ENCODE measurements at places on chromosomes 12 and 14. TPM values are rescaled to one million over a fixed set of nuclear protein-coding genes. Genes with fewer than 3 reads are reported as not detected.

DNA sequence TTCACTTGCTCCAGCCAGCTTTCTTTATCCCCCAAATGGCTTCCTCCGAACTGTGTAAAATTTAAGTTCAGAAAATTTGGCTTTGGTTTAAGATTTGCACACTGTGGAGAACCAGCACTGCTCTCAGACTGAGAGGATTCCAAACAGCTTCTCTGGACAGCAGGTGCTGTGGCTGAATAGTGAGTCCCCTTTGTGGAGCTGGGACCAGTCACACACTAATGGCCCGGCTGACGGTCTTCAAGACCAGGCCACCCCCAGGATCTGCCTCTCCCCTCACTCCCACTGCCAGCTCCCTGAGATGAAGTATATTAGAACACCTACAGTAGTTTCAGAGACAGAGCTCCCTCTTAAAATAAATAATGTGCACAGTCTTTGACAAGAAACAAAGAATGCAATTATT is 267.3 kb downstream of the BCAT1 start:
- H3K4me3 ChIP-seq = no peak overlapping the region
- DNase-seq = no peak
- H3K27me3 ChIP-seq = no peaks in the 10 kb centered on the region
- no peaks in the 10 kb centered on the region for H3K4me1 ChIP-seq

- no peak for DNase-seq
- no peak overlapping the region for H3K4me3 ChIP-seq
- no peaks in the 10 kb centered on the region for H3K27me3 ChIP-seq
- no peak overlapping the region for H3K27ac ChIP-seq
Observed at GRCh38 chr12:63041601-63042000, 106.7 kb upstream of the PPM1H start.

DNA sequence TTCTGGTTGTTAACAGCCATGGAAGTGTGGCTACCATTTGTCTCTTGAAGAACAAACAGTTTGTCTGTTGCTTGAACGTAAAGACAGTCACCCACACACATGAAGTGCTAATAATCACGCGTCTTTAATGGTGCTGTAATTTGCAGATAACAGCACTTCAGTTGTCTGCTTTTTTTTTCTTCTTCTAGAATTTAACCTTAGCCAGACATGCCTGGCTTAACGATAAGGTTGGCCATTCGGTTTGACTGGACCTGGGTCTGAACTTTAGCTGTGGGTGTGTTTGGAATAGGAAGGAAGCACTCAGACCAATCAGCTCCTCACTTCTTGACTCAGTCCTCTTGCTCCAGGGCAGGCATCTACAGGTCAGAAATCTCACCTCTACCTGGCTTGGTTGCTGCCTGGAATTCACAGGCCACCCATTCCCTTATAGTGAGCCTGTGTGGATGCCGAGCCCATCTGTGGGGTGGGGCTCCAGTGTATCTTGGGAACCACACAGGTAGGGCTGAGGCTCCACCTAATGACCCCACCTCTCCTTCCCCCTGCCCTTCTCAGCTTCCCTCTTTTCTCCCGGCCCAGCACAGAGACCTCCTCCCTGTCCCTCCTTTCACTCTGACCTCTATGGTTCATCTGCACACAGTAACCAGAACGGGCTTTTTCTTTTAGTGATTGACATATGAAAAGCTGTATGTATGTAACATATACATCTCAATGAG is 246.4 kb upstream of the PWP1 start:
- H3K4me3 ChIP-seq = no peak overlapping the region
- H3K36me3 ChIP-seq = no peaks in the 10 kb centered on the region
- H3K27me3 ChIP-seq = no peaks in the 10 kb centered on the region
- no peaks in the 10 kb centered on the region for H3K4me1 ChIP-seq
- no peak for DNase-seq
- H3K27ac ChIP-seq = no peak overlapping the region

- DNase-seq = no peak
- no peaks in the 10 kb centered on the region for H3K36me3 ChIP-seq
- peaks cover 12% of the 10 kb centered on the region for H3K4me1 ChIP-seq
- no peak overlapping the region for H3K27ac ChIP-seq
Observed at GRCh38 chr12:108299980-108300696, 39.0 kb downstream of the CMKLR1 start.

DNA sequence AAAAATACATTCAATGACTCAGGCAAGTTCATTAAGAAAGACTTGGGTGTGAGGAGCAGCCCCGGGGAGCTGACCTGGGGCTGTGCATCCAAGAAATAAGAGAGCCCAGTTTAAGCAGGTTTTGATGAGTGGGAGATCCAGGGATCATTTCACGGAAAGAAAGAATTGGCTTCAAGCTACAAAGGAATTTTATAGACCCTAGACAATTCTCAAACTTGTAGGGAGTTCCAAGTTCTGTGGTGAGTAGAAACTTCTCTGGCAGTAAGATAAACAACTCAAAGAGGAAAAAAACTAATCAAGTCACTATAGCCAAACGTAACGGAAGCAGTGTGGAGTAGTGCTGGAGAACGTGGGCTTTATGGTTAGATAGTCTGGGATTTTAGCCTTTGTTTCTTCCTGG is 175.7 kb upstream of the DDHD1 start:
- no peak for DNase-seq
- H3K27me3 ChIP-seq = no peaks in the 10 kb centered on the region
- H3K27ac ChIP-seq = no peak overlapping the region
- H3K4me1 ChIP-seq = no peaks in the 10 kb centered on the region
- no peak overlapping the region for H3K4me3 ChIP-seq
- H3K36me3 ChIP-seq = no peaks in the 10 kb centered on the region

DNA sequence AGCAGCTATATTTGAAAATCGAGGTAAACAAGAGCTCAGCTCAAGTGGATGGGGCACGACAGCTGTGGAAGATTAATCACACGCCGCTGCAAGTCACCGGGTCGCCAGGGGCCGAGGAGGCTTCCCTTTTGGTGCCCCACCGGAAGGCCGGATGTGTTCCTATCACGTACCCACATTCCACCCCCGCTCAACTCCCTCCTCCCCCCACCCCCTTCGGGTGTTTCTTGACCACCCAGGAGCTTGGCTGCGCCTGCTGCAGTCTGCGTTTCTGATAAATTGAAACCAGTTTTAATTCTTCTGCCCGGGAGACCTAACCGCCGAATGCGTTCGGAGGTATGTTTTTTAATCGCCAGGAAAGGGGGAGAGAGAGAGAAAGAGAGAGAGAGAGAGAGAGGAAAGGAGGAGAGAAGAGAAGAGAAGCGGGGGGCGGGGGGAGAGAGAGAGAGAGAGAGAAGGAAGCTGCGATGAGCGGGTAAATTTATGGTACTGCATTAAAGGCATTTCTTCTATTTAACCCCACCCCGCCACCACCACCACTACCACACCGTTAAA is 1.8 kb downstream of the SLC8A3 start:
- H3K4me3 ChIP-seq = peak overlapping the region; percentile 45
- DNase-seq = no peak
- H3K4me1 ChIP-seq = no peaks in the 10 kb centered on the region
- H3K36me3 ChIP-seq = no peaks in the 10 kb centered on the region
- H3K27ac ChIP-seq = no peak overlapping the region

- peak overlapping the region; percentile 62 for H3K27ac ChIP-seq
- no peak for DNase-seq
- peaks cover 40% of the 10 kb centered on the region for H3K4me1 ChIP-seq
- H3K36me3 ChIP-seq = peaks cover 21% of the 10 kb centered on the region
- H3K27me3 ChIP-seq = peaks cover 27% of the 10 kb centered on the region
Observed at GRCh38 chr12:57229046-57229633, 371 bp upstream of the SHMT2 start.

DNA sequence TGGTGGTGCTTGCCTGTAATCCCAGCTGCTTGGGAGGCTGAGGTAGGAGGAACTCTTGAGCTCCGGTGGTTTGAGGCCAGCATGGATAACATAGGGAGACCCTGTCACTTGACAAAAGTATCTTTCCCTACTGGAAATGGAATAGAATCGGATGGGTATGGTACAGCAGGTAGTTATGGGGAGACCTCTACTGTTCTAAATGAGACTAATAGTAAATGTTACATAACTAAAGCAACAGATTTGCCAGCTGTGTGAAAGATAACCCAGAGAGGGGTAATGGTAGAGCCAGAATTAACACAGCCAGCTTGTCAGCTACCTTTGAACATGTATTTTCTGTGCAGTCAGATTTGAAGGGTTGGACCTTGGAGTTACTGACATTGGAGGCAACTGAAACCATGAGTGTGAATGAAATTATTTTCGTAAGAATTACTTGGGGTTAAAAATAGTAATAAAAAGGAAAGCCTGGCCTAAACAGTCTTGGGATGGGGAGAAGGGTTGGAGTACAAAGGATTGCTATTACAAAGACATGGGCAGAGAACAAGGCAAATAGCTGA is 21.7 kb upstream of the NUP107 start:
- no peak for DNase-seq
- no peak overlapping the region for H3K27ac ChIP-seq
- H3K27me3 ChIP-seq = no peaks in the 10 kb centered on the region
- peaks cover 11% of the 10 kb centered on the region for H3K4me1 ChIP-seq

DNA sequence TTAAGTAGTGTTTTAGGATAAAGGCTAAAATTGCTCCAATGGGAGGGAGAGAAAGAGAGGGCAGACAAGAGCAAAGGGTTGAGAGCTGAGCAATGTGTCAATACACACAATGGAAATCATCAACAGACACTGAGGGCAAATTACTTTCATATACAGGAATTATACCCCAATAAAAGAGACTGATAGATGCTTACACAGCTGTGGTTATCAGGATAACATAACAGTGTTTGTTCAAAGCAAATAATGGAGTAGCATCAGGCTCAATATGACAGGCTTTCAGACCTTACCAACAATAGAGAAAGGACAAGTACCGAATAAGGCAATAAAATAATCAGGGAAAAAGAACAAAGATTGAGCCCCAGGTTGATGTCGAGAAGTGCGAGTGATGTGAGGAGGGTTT is 53.4 kb upstream of the DIO2 start:
- DNase-seq = no peak
- H3K4me1 ChIP-seq = no peaks in the 10 kb centered on the region
- no peak overlapping the region for H3K4me3 ChIP-seq
- H3K27ac ChIP-seq = no peak overlapping the region
- H3K27me3 ChIP-seq = no peaks in the 10 kb centered on the region

DNA sequence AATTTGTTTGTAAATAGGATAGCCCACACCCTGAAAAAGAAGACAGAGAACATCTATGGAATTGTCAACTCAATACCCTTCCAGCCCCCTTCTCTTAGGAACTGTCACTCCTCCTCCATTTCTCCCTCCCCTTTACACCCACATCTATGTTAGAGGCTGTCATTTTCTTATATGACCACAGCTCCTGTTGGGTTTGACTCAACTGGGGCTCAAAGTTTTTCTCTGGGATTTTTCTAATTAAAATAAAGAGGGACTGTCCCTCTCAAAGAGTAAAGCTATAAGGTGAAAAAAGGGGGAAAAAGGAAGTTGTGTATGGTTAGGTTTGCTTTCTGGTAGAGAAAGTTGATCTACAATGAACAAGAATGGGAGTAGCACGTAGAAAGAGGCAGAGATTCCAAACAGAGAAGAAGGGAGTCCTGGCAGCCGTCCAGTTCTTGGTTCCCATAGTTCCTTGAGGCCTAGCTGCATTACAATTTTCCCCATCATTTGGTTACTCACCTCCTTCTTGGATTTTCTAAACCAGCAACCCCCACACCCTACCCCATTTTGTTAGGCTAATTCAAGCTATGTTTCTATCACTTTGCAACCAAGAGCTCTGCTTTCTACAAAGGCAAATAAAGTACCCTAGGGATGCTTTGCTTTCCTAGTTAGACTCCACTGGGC is 44.3 kb upstream of the STK38L start:
- H3K4me1 ChIP-seq = no peaks in the 10 kb centered on the region
- no peaks in the 10 kb centered on the region for H3K27me3 ChIP-seq
- H3K27ac ChIP-seq = no peak overlapping the region
- H3K4me3 ChIP-seq = no peak overlapping the region

- no peak overlapping the region for H3K4me3 ChIP-seq
- no peak for DNase-seq
- H3K36me3 ChIP-seq = no peaks in the 10 kb centered on the region
- no peaks in the 10 kb centered on the region for H3K4me1 ChIP-seq
Observed at GRCh38 chr12:98073610-98074009, 441.8 kb upstream of the TMPO start.

DNA sequence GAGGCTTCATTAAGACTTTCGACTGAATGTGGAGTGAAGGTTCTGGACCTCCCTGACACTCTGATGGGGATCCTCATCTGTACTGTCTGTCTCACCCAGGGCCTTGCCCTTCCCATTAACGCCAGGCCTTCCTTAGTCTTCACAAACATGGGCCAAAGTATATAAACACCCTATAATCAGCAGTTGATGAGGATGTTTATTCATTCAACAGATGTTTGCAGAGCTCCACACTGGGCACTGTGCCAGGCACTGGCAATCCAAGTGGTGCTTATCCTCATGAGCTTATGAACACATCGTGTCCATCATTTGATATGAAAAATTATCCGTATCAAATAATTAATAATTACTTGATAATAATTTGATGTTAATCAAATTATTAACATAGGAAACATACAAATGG is 454.4 kb downstream of the FUT8 start:
- H3K4me3 ChIP-seq = no peak overlapping the region

DNA sequence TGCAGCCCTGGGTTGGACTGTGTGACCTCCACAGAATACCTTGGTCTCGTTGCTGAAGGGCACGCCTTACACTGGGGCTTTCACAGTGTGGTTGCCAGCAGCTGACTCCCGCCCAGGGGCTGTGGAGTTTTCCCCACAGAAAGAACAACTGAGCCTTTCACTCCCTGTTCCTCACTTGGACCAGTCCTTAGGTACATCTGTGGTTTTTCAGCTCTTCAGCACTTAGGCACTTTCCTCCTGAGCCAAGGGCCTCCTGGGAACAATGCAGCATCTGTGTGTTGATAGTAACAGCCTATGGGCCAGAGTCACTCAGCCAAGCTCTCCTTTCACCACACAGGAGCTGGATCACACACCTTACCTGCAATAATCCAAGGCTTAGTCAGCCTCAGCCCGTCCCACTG is 25.0 kb downstream of the ERP27 start:
- H3K27me3 ChIP-seq = no peaks in the 10 kb centered on the region
- H3K4me1 ChIP-seq = no peaks in the 10 kb centered on the region

GRCh38 chr12:27554421-27555186 is 30.6 kb downstream of the PPFIBP1 start:
- H3K36me3 ChIP-seq = no peaks in the 10 kb centered on the region
- H3K4me3 ChIP-seq = no peak overlapping the region
- H3K27me3 ChIP-seq = no peaks in the 10 kb centered on the region
- DNase-seq = no peak
- no peak overlapping the region for H3K27ac ChIP-seq

DNA sequence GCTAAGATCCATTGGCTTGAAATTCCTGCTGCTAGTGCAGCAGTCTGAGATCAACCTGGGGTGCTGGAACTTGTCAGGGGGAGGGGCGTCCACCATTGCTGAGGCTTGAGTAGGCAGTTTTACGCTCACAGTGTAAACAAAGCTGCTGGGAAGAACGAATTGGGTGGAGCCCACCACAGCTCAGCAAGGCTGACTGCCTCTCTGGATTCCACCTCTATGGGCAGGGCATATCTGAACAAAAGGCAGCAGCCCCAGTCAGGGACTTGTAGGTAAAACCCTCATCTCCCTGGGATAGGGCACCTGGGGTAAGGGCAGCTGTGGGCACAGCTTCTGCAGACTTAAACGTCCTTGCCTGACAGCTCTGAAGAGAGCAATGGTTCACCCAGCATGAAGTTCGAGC is 191.7 kb downstream of the ALG10B start:
- H3K36me3 ChIP-seq = no peaks in the 10 kb centered on the region
- no peaks in the 10 kb centered on the region for H3K4me1 ChIP-seq
- H3K4me3 ChIP-seq = no peak overlapping the region
- no peaks in the 10 kb centered on the region for H3K27me3 ChIP-seq
- DNase-seq = no peak

Gene ESRRB
- not detected for total RNA-seq

Gene MYF5
- not detected for total RNA-seq

Gene AKAP3
- 2.8 TPM for total RNA-seq

Gene AICDA
- total RNA-seq = 0.71 TPM

Gene NUP107
- 132 TPM for total RNA-seq

Gene HNRNPA1
- total RNA-seq = 1,970 TPM

Gene AJUBA
- 1.2 TPM for total RNA-seq
